ENCODE measurements at places on chromosomes 2 and 18.

DNA sequence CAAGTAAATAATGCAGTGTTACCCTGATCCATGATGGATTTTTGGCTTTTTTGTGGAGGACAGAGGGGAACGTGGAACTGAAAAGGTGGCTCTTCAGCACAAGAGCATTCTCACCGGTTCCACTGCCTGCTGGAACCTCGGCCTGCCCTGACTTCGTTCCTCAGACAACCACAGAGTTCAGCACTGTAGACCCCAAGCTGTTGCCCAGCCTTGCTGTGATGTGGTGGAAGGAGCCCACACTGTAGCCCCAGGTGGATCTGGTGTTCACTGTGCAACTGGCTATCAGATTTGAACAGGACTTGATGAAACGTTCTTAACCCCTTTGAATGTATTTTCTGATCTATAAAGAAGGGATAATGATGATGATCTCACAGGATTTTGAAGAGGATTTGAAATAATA, 293.5 kb downstream of the TRIB2 start:
- DNase-seq, result no peak

DNA sequence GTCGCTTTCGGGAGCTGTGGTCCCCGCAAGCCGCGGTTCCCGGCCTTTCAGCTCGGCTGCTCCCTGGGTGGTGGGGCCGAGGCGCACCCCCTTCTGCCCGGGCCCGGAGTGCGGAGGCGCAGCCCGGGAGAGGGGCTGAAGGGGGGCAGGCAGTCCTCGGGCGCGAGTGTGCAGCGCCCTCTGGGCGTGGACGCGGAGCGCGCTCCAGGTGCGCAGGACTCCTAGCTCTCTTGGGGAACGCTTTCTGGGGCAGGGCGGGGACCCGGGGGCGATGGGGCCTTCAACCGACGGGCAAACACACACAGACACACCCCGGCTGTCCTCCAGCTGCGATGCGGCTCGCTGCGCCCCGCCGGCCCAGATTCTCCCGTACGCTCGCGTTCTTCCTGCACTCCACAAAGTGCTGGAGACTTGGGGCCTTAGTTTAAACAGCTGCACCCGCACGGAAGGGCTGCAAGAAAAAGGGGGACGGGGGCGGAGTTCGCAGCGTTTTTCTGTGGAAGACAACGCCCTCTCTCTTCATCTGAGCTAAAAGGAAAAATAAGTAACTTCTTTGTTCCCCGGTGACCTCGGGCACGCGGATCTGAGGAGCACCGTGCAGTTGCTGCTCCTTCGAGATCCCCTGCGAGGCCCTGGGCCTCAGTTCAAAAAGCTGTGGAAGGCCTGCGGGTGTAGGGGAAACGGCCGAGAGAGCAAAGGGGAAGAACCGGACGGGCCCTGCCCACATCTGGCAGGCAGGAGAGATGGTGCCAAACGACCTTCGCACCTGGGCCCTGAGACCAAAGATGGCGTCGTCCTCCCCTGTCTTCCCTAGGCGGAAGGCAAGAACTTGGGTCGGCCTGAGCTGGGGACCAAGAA, 593 bp upstream of the SDC1 start:
- peak; percentile 88 for DNase-seq

GRCh38 chr2:8987410-8987809, 16.1 kb downstream of the MBOAT2 start:
- no peak for DNase-seq

- DNase-seq, result no peak
Observed at GRCh38 chr2:62738981-62739936, 33.7 kb downstream of the EHBP1 start.

DNA sequence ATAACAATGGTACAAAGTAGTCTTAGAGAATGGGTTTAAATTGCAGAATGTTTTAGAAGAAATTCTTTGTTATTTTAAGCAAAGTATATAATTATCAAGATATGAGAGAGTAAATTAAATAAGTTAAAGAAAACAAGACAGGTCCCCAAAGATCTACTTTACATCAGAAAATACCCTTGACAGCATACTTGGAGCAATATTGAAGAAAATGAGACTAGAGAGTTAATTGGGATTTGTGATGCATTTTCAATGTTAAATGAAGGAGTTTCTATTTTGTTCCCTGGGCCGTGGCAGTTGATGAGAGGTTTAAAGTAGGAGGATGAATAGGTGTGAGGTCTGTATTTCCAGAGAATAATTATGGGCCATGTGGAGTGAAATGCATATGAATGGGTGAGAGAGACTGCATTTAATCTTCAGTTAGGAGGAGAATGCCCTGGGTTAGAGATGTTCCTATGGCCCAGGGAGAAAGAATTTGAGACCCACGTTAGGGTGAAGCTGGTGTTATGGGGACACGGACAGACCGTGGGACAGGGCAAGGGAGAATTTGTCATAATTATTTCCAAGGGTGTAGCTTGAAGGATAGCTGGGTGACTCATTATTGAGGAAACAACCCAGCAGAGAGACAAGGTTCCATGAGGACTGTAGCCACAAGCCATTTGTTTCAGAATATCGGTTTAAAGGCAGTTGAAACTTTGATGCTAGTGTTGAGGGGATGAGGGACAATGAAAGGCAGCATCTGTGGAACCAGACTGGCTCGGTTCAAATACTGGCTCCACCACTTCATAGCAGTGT, 22.7 kb downstream of the MGAT5 start:
- DNase-seq, result no peak

DNA sequence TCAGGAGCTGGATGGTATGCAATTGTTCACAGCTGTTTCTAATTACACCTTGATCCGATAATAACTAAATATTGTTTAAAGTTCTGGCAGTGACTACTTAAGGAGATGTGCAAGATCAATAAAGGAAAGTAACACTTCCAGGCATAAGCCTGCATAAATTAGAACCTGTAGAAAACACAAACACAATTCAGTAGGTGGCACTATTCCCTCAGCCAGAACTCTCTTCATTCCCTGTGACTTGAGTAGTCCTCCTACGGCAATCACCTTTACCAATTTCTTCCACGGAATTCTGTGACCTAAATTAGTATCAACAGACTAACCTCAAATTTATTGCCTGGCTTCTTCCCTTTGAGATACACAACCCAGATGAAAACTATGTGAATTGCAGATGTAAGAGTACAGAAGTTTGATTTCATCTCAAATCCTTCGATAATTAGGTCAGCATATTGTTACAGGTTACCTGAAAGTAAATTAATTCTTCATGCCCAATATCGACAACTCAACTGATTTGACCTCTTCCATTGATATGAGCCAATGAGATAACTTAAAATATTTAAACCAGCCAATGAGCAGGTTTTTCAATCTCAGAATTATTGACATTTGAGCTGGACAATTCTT, 137.8 kb downstream of the PID1 start:
- no peak for DNase-seq

- DNase-seq, result no peak
Observed at GRCh38 chr2:196515051-196515450, 124.5 kb upstream of the CCDC150 start.

DNA sequence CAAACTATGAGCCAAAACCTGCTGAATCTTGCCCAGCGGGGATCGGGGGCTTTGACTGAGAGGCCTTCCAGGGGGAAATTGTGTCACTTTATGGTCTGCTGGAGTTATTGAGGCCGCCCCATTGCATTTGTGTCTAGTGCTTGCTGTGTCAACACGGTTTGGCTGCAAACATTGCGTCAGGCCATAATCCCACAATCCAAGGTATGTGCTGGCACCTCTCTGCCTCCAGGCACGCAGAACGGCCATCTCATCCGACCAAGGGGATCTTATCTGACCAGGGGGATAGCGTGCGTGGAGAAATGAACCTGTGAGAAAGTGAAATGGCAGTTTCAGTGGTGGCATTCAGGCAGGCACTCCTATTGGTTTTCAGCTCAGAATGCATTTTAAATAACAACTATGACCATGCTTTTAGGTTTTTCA, 18.1 kb upstream of the LYPD6B start:
- peak; percentile 52 for DNase-seq

DNA sequence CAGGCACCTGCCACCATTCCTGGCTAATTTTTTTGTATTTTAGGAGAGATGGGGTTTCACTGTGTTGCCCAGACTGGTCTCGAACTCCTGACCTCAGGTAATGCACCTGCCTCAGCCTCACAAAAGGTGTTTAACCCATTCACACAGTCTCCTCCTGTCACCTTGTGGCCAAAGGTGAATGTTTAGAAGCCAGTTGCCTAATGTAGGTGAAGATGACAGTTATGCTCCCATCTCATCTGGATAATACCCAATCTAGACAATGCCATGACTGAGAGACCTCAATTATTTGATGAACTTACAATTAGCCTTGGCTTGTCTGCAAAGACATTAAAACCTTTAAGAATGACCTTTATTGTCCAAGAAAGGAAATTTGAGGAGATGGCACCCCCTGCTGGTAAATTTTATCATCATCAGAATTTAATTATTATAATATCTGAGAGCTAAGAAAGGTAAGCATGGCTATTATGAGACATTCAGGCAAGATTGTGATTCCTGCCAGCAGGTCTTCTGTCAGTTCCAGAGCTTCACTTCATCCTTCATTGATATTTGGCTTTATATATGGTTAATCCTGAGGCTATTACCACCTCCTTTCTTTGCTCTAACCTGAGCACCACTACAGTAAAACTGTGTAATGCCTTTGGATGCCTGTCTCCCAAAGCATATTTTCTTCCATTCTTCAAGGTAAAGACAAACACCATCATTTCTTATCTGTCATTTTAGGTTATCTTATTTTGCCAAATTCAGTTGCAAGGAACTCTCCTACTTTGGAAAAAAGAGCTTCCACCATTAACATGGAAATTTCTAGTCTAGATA, 117.6 kb downstream of the FAM124B start:
- DNase-seq, result no peak

DNA sequence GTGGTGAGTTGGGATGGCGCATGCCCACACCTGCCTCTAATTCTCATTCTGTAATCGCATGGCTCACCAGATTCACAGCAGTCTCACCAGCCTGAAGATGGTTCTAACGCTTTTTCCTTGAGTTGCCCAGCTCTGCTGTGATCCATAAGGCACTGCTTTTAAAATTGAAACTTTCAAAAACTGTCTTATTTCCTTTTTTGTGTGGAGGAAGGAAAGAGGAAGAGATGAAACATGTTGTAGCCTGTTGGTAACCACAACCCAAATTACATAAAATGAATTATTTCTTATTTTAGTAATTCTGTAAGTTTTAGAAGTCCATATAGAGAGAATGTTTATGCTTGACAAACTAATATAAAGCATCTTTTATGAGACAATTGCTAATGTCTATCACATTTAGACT, 165.4 kb downstream of the RBM43 start:
- no peak for DNase-seq

DNA sequence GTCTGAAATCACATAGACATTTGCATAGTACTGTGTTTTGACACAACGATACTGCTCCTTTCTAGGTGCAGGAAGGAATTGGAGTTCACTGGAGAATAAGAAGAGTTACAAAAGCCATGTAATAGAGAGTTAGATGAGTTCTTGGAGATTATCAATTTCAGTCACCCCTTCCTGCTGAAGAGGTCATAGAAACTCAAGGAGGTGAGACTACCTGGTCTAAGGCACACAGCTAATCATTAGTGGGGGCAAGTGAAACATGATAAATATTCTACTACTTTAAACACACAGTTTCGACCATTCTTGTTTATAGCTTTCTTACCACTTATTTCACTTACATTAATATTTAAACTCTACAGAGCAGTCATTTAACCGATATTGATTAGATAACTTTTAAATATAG, 286.9 kb upstream of the NXPH2 start:
- no peak for DNase-seq

DNA sequence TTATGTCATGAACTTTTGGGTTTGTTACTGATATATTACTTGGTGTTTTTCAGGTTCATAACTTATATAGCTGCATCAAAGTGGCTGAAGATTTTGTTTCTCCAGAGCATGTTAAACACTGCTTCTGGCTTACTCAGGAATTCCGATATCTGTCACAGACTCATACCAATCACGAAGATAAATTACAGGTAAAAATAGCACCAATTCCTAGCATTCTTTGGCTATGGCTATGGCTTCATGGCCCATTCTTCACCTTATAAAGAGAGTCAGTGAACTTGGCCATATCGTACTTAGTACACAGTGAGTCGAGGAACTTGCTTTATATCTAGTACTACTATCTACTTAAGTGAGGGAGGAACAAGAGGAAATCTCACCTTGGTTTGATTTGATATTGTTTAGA, 49.9 kb downstream of the KDM3A start:
- no peak for DNase-seq

GRCh38 chr2:190528521-190529001, 6.0 kb downstream of the NEMP2 start:
- DNase-seq, result no peak

DNA sequence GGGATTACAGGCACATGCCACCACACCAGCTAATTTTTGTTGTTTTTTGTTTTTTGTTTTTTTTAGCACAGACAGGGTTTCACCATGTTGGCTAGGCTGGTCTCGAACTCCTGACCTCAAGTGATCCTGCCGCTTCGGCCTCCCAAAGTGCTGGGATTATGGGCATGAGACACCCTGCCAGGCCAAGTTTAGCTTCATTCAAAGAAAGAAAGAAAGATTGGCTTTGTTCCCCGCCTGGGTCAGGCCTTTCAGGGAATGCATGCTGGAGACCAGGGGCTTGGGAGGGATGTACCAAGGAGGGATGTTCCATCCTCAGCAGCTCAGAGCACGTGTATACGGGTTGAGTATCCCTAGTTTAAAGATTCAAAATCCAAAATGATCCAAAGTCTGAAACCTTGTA, 283.0 kb downstream of the ALPK2 start:
- no peak for DNase-seq

- DNase-seq, result peak; percentile 48
Observed at GRCh38 chr2:31058096-31059035, 79.9 kb downstream of the GALNT14 start.

- DNase-seq, result no peak
Observed at GRCh38 chr18:24552218-24552617, 91.8 kb downstream of the HRH4 start.

Measured in type B pancreatic cell (in vitro differentiated cells).